ELR (cell line): ENCODE measurements at places on chromosomes 7 and 10.

DNA sequence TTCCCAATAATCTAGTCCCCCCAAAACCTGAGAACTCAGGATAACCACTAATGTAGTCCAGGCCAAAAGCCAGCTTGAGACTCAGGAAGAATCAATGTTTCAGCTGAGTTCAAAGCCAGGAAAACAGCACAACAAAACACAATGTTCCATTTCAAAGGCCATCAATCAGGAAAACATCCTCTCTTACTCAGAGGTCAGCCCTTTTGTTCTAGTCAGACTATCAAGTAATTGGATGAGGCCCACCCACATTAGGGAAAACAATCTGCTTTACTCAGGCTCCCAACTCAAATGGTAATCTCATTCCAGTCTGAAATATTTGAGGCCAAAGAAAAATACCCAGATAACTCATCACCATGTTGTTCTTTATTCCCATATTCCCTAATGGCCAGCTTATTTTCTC, 152.2 kb downstream of the SDHAF3 start:
- no peak for DNase-seq

GRCh38 chr7:142353147-142354060, 95.5 kb upstream of the PRSS58 start:
- no peak for DNase-seq

DNA sequence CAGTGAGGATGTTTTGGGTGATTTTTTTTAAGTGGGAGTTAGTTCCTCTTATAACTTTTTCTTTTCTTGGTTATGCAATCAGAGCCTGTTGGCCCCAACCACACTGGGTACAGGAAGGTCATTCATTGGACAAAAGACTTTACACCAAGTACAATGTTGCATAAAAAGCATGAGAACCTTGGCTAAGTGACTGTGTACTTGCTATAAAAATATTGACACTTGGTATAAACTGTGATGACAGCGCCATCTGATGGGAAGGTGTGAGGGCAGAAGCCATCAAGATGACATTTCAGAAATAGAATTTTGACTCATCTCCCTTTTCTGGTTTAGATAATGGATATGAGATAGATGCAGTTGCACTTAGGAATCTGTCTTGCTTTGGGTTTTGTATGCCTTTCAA, 126.4 kb upstream of the CCDC6 start:
- peak; percentile 51 for DNase-seq

DNA sequence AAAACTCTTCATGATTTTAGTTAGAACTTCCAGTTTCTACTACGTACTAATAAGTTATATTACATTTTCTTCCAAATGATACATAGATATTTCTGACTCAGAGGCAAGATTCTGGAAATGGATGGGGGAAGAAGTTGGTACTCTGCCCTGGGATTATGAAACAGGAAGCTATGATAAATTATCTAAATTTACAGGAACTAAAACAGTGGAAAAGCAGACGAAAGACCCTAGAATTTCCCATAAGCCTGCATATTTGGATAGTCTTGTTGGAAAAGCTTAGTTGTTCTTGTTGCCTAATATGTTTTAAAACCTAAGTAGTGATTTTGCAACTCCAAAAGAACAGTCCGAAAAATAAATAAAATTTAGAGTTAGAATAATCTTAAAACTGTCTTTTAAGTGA, 21.8 kb downstream of the CFAP69 start:
- peak; percentile 44 for DNase-seq

DNA sequence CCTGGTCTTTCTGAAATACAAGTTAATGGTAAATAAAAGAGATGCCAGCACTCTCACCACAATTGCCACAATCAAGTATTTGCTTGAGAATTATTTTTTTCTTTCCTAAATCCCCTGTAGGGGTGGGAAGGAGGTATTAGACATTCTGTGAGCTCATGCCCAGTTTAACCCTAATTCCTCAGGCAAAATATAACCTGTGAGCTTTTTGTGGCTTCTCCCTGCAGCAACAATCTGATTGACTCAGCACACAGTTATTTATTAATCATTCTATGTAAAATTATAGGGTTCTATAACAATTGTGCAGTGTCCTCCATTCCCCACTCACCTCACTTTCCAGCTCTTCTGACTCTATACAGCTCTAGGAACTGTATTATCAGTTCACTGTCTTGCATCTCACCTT, 66.3 kb downstream of the GLI3 start:
- DNase-seq = peak; percentile 87

DNA sequence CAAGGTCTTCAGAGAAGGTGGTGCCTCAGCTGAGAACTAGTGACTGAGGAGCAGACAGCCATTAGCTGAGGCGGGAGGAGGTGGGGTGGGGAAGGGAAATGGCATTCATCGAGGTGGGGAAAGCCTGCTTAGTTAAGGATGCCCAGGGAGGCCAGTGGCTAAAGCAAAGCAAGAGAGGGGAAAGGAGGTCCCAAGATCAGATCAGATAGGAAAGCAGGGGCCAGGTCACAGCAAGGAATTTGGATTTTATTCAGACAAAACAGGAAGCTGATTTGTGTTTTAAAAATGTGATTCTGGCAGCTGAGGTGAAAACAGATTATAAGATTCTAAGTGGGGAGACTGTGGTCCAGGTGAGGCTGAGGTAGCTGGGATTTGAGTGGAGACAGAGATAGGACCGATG, 45.8 kb downstream of the CNNM1 start:
- no peak for DNase-seq

GRCh38 chr7:143886826-143887477, 15.0 kb downstream of the TCAF1 start:
- DNase-seq = no peak

DNA sequence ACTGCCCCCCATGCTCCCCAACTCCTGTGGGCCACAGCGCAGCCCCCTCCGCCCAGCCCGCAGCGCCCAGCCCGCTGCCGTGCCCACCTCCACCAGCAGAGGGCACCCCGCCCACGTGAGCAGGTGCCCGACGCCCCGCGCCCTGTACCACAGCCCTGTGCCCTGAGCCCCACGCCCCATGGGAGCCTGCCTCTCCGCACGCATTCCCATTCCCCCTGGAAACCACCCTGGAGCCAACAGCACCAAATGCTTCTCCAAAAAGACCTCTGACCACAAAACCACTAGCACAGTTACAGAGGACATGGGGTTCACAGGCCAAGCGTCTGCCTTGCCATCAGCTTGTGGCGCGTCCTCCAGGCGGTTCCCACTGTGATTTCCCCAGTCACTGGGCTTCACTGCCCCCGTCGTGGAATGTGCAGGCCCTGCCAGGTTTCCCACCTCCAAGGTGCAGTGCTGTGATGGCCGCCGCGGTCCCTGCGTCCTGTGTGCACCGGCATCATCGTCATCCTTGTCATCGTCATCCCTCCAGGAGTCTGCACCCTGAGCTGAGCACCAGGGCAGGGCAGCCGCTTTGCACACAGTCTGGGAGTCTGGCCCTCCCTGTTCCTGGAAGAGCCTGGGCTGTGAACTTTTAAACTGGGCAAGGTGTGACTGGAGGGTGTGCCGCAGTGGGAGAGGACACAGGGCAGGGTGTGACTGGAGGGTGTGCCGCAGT, 61.7 kb downstream of the PWWP2B start:
- peak; percentile 49 for DNase-seq

- peak; percentile 9 for DNase-seq
Observed at GRCh38 chr10:22218448-22218847, 633 bp upstream of the EBLN1 start.

DNA sequence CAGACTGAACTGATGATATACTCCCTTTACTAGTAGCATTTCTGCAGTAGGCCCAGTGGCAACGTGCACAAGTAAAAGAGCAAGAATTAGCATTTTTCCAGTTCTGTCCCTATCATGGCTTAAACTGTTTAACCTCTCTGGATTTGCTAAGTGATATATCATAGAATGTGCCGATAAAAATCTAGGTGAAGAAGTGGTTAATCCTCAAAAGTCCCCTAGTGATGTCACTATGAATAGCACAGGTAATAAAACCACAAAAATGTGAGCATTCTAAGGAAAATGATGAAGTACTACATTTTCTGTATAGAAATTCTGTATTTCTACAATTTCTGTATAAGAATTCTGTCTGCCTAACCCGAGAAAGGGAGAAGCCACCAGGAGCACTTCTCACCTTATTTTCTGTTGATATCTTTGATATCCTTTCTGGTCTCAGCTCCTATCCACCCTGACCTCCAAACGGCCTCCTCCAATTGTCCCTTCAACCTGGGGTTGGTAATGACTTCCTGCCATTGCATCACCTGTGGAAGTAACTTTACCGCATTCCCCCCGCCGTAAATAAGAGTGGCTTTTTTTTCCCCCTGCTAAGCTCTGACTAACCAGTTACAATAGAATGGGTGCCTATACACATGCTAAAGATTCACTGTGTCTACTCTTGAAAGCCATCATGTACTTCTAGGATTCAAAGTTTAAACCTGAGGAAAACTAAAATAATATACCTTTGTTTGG, 155.9 kb upstream of the ASAH2 start:
- DNase-seq = no peak

- peak; percentile 61 for DNase-seq
Observed at GRCh38 chr10:71920540-71921323, 43.5 kb upstream of the CHST3 start.

GRCh38 chr7:95686109-95686508, 86.2 kb upstream of the DYNC1I1 start:
- DNase-seq = peak; percentile 62

DNA sequence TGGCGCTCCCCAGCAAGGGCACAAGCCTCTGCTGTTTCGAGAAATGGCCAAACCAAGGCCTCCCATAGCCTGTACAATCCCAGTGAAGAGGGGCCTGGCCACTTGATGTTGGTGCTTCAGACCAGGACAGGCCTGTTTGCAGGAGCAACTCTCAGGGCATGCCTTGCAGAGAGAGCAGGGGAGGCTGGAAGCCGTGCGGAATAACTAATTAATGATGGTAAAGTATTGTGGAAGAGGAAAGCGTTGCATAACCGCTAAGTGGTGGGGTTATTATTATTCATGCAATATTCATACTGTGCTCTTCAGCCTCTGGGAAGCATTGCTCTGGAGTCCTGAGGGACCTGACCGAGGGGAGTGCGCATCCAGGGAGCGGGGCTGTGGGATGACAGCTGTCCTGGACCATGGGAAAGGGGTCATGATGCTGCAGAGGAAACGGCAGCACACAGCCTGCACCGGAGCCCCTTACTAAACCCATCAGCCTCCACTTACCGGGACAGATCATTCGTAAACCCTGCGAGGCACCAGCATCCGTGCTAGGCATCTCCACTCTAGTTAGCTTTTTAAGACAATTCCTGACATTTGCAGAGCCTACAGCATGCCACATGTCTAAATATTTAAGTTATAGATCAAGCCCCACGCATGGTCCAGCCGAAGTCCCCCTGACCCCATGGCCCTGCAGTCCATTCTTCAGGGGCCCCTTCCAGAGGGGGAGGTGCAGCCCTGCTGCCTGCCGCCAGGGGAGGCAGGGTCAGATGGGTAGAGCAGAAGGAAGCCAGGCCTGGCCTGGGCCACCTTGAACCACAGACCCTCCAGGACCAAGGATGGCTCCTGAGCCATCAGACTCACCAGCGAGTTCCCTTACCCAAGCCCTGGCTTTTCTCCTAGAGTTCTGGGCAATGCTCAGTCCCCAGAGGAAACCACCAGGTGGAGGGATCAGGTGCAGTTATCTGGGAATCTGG, 11.6 kb downstream of the TMEM273 start:
- DNase-seq = no peak
